Thoracic aorta (tissue), 2 donors: ENCODE measurements at places on chromosomes 16 and 17.

GRCh38 chr17:4492721-4493561 is 5.7 kb upstream of the SPNS2 start:
- DNase-seq = no peak

DNA sequence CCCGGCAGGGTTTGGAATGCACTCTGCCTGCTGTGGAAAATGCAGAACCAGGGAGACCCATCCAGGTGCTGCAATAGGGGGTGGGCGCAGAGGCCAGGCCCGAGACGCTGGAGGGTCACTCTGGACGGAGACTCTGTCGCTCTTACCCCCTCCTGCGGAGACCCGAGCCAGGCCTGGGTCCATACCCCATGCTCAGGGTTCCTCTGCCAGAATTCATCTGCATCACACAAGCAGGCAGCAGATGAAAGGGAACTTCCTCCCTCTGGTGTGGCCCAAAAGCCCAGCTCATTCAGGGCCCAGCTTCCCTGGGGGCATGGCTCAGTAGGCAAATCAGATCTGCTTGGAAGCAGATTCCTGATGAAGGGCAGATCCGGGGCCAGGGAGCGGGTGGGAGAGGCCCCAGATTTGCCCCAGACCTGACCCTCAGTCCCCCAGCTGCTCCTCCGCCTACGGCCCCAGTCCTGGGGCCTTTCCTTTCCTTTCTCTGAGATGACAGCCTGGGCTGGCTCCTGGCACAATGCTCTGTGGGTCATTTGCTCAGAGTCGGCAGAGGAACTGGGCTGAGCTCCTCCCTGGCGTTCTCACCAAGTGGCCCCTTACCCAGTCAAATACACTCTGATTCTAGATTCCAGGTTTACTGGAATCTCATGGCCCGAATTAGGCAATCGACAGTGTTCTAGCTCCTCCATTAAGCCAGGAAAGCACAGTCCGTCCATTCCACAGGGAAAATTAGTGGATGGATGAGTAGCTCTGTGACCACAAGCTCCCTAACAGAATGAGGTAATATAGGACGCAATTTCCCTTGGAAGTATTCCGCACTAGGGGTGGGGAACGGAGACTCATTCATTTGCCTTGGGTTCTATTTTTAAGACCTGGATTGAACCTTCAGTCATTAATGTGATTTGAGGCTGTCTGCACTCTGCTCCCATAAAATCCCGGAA is 19.1 kb upstream of the RASD1 start:
- no peak for DNase-seq

DNA sequence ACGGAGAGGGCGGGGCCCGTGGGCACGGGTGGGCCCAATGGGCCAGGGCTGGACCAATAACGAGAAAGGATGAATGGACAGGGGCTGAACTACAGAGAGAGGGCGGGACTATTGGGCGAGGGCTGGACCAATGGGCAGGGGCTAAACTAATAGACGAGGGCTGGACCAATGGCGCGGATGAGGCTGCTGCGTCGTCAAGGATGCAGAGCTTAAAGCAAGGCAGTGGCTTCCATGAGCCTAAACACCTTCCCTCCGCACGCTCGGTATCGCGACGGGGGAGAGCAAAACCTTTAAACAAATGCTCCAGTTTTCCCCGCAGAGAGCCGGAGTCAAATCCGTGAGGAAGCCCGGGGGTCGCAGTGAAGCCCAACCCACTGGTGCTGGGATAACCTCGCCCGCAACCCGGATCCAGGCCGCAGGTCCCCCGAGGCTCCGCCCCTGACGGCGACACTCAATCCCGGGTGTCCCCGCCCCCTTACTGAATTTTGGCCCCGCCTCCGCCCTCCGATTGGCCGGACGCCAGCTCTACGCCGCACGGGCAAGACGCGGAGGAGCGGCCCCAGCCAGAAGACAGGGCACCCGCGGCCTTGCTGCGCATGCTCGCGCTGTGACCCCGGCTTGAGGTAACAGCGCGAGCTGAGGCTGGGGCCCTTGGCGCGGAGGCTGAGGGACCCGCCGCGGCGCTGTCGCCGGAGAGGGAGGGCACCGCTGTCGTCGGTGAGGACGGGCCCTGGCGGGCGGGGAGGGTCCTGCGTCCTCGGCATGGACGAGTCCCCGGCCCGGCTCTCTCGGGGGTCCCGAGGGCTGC is at the start of gene FLYWCH2:
Gene FLYWCH2 (plus strand): TSS at position 566 of the 808 bp plus-strand sequence. CDS start 13,235 bp downstream, outside the sequence.
- peak; percentile 98 for DNase-seq

DNA sequence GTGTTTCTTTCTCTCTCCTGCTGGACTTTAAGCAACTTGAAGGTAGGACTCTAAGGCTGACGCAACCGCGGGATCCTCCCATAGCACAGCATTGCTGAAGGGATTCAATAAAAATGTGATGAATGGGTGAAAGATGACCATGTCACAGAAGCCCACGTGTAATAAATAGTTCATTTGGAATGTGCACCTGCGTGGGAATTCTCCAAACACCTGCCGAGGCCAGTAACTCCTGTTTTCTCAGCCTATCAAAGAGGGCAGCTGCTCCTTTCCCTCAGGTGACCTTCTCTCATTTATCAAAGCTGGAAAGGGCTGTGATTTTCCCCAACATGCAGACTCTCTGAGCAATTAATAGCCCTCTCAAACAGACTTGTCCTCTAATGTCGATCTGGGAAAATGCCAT is 235.7 kb downstream of the STX8 start:
- DNase-seq = no peak

DNA sequence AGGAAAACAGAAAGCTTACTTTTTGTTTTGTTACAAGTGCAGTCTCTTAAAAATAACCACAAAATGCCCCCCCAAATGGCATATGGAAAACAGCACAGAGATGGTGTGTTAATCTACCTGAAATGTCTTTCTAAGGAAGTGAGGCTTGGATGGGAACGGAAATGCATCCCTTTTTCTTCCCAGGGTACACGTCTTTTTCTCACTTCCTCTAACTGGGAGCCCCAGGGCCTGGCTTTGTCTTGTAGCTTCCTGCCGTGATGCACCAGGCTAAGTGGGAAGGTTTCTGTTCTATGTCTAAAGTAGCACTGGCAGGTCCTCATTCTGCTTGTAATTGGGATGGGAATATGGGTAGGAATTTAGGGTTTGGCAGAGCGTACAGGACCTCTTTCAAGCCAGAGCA is 52.5 kb upstream of the CACNG3 start:
- no peak for DNase-seq

DNA sequence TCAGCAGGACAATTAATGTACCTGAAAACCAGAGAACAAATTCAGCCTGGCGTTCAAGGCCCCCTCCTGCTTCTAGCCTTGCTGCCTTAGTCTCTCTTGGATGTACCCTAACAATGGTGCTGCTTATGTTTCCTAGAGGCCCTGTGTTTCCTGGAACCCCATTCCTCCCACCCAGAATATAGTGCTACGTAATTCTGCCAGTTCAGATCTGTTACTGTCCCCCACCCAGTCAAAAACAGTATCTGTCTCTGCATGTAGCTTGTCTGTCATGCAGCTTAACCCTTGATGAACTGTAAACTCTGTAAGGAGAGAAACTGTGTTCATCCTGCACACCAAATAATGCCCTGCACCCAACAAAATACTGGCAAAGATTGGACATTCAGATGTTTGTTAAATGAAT is 6.8 kb downstream of the MRTFB start:
- DNase-seq = no peak

GRCh38 chr17:47251421-47251940 is 2.1 kb upstream of the ITGB3 start:
- DNase-seq = no peak

- no peak for DNase-seq
Observed at GRCh38 chr16:56316545-56316944, 108.8 kb downstream of the AMFR start.

GRCh38 chr16:998211-998610 is 16.6 kb downstream of the SOX8 start:
- no peak for DNase-seq

DNA sequence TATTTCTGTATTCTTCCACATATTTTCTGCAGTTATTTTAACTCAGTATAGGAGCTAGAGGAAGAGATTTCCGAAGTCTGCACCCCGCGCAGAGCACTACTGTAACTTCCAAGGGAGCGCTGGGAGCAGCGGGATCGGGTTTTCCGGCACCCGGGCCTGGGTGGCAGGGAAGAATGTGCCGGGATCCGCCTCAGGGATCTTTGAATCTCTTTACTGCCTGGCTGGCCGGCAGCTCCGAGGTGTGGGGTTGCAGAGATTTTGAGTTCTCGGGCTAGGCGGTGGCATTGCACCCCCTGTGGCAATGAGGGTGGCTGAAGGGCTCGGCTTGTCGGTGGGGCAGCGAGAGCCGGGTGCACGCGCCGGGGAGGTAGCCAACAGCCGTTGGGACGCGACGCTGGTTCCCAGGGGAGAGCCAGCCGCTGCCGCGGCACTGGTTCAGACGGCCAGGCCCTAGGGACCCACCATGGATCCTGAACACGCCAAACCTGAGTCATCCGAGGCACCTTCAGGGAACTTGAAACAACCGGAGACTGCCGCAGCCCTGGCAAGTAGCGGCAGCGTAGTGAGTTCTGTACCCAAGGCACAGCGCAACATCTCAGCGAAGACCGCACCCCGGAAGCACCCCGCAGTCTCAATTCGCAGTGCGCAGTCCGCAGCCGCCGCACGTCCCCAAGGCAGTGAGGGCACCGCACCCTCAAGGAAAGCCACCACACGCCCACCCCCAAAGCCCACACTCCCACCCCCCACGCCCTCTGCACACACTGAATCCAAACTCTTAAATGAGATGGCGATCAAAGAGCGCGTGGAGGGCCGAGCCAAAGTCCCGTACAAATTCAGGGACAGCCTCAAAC is at the start of gene CMTM1:
Gene CMTM1 (plus strand): TSS at position 389 of the 851 bp plus-strand sequence. CDS start 75 bp downstream, at position 464.
- no peak for DNase-seq

GRCh38 chr17:17540935-17541639 is 44.9 kb upstream of the RASD1 start:
- DNase-seq = no peak

DNA sequence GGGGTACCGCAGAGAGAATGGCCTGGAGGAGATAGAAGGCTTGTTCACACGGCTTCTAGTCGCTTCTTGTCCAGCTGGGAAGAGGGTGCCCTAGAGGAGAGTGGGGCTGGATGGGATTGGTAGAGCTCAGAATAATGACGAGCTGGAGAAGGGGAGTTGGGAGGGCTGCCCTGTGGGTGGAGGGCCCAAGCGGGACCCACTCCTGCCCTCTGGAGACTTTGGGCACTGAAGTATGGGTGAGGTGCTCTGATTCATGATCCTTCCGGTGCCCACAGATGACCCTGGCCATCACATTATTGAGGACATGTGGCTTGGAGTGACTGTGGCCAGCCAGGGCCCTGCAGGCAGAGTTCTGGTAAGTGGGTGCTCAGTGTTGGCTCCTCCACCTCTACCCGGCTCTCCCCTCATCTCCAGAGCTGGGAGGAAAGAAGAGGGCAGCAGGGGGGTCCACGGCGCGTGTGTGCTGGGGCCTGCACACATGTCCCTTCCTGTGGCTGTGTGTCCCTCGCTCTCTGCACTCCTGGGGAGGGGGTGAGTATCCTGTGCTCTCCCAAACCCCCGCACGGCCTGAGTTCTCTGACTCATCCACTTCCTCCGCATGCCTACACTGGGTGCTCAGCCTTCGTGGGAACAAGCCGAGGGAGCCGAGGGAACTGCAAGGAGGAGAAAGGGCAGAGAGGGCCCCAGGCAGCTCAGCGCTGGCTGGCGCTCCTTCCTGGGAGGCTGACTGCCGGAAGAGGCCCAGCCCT is 8.5 kb downstream of the ITGA3 start:
- DNase-seq = peak; percentile 79

- no peak for DNase-seq
Observed at GRCh38 chr17:82232876-82233785, 4.3 kb downstream of the SLC16A3 start.

- no peak for DNase-seq
Observed at GRCh38 chr17:81307636-81308560, 12.8 kb upstream of the SLC38A10 start.

GRCh38 chr16:842061-842476 is 41.5 kb upstream of the GNG13 start:
- DNase-seq = no peak

DNA sequence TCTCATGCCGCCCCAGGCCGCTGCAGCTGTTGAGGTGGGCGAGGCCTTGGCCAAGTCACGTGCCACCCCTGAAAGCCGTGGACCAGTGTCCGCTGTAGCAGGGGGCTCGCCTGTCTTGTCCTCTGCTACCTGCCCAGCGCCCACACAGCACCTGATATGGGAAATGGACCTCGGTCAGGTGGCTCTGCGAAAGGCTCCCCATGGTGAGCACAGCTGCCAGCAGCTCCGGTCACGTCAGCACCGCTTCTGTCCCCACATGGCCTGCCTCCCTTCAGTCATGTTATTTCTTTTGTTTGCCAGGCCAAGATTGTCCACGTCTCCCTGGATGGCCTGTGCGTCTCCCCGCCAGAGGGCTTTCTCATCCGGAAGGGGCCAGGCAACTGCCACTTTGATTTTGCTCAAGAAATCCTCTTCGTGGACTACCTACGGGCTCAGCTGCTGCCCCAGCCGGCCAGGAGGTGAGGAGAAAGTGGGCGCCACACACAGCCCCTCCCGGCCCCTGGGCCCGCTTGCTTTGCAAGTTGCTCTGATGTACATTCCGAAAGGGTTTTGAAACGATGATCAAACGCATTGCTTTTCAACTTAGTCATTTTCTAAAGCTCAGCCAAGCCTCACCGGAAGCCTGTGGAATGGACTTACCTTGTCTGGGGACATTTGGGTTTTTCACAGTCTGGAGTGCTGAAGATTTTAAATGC is 219.8 kb downstream of the KATNIP start:
- DNase-seq = no peak

GRCh38 chr17:80978499-80979497 is 12.8 kb upstream of the CHMP6 start:
- no peak for DNase-seq

GRCh38 chr17:29116804-29117753 is 63.1 kb downstream of the MYO18A start:
- DNase-seq = no peak

DNA sequence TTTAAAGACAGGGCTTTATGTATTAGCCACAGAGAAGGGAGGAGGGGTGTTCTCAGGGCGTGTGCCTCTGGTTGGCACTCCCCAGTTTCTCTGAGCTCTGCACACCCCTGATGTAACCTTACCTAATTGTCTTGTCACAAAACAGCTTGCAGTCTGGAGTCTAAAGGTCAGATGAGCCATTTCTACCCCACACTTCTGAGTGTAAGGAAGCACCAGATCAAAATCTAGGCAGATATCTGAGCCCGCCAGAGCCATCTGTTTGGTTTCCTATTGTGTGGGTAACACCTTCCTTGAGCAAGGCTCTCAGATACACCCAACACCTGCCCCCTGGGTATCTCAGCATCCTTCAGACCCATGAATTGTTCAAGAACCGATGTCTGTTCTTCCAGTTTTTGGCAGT is 15.5 kb downstream of the CDH1 start:
- no peak for DNase-seq

- no peak for DNase-seq
Observed at GRCh38 chr17:265718-266117, 84.3 kb upstream of the DOC2B start.

DNA sequence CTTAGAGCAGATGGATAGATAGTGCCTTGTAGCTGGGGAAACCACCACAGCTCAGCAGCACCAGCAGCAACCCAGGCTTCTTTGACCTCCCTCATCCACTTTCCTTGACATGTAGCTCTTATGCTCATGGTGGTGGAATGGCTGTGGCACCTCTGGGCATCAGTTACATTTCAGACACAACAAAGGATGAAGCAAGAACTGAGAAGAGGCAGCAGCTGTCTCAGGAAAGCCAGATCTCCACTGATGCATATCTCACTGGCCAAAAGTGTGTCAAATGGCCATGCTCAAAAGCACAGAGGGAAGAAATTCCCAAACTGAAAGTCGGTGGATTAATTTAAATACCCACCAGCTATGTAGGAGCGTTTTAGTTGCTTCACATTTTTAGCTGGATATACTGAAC is 671.4 kb upstream of the SALL1 start:
- no peak for DNase-seq
